ENCODE measurements at places on chromosomes 6 and 20.

DNA sequence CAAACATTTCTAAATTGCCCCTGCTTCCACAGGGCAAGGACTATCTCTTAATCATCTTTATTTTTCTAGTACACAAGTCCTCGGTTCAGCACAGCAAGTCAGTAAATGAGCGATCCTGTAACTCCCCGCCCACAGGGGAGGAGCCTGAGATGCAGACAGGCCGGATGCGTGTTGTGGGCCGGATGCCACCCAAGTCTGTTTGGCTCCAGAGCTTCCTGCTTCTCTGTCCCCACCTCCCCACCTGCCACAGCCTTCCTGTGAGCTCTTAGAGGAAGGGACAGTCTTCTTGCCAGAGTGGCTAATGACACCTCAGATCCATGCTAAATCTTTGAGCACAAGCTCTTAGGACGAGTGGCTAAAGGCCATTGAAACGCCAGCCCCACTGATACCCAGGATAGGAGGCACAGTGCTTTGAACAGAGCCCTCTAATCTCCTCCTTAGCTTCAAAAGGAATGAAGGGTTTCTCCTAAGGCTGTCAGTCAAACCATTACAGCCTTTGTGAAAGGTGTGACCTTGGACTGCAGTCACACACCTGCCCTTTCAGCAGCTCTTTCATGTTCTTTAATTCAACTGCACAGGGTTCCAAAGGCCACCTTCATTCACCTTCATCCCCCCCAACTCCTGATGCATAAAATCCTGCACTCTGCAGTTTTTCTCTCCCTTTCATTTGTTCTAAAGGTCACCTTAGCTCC is 264.3 kb downstream of the TFAP2C start:
- no peak for DNase-seq

GRCh38 chr20:30985386-30985785 is 272.1 kb upstream of the DEFB115 start:
- DNase-seq: no peak

DNA sequence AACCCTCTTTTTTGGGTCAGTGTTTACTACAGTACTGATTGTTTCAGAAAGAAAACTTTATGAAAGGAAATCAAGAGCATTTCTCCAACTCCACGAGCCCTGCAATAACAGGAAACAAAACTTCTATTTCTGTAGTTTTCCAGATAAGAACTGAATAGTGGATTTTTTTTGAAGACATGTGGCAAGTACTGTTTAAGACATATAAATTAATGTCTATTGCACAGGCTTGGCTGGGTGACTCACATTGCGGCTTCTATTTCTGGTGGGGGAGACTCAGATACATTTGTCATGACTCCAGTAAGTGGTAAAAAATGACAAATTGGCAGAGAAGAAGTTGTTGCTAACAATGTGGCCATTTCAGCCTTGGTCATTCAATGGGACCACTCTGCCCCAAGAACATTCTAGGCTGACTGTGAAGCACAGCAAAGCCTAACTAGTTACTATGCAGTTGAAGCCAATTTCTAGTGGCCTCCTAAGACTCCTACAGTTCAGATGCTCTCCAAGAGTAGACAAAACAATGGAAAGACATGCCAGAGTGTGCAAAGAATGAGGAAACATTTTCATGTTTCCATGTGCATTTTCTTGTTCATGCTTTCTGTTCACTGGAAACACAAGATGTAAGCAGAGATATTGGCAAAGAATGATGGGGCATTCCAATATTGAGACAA is 200.9 kb downstream of the EDN1 start:
- no peak for DNase-seq

DNA sequence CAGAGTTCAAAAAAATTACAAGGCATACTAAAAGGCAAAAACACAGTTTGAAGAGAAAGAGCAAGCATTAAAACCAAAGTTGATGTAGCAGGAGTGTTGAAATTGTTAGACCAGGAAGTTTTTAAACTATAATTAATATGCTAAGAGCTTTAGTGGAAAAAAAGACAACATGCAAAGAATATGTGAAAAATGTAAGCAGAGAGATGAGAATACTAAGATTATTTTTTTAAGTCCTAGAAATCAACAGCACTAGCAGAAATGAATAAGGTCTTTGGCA is 192.6 kb downstream of the ERMARD start:
- DNase-seq: no peak

GRCh38 chr6:44906761-44907160 is 421.4 kb upstream of the RUNX2 start:
- no peak for DNase-seq

- DNase-seq: no peak
These were observed 178.2 kb downstream of the LRFN2 start for GRCh38 chr6:40408786-40409542.

GRCh38 chr20:51543422-51543788 is 886 bp upstream of the NFATC2 start:
- DNase-seq: no peak

- no peak for DNase-seq
These were observed 5.2 kb upstream of the TFEB start for GRCh38 chr6:41740366-41741162.

DNA sequence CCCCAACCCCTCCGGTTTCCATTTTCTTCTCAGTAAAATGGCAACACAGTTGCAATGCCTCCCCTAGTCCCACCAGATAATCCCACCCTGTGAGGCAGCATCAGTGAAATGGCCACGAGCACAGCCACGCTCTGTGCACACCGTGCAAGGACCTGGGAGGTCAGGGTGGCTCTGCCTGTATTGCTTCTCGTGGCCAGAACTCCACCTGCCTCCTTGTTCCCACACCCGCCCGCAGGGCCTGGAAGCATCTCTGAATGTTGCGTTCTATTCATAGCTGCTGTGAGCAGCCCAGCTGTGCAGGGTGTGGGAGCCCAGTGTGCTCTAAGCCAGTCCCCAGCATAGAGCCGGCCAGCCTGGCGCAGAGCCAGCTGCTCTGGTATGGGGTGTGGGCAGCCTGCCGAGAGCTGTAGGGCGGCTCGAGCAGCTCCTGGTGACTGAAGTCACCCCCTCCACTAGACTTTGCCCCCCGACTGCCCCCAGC is 161.1 kb downstream of the DLL1 start:
- DNase-seq: no peak

DNA sequence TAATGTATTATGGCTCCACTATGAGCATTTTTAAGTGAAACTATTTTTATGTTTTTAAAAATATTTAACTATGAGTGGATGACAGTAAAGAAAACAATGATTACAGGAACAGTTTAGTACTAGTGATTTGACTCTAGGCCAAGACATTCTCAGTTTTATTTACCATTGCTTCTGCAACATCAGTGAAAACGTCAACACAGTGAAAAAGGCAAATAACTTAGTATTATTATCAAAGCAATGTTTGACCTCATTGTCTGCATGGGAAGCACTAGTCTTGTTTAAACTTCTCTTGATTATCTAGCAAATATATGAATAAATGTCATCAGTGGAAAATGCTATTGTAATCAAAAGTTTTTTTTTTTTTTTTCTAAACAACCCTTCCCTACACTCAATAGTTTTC is 165.0 kb downstream of the HTR1B start:
- DNase-seq: no peak

DNA sequence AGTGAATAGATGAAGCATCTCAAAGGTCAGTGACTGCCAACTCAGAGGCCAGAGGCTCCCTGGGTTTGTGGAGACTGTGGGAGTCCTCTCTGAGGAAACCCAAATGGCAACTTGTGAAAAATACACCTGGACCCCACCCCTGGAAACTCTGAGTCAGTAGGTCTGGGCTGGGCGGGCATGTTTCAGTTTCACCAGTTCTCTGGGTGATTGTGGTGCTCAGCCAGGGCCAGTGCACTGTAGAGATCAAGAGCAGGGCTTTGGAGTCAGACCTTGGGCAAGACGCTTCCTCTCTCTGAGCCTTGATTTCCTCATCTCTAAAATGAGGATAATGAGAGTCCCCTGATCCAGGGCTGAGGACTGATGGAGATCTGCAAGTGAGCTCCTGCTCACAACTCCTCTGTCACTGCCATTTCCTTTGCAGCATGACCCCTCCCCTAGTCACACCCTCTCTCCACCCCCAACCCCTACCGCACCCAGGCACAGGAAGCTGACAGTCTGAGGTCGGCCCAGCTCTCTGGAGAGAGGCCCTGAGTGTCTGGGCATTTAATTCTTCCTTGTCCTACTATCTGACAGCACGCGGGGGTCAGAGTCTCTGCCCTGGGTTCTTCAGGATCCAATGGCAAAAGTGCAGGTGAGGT is 5.1 kb downstream of the DEF6 start:
- peak; percentile 77 for DNase-seq

GRCh38 chr6:7392402-7392801 is 2.8 kb downstream of the RIOK1 start:
- no peak for DNase-seq

DNA sequence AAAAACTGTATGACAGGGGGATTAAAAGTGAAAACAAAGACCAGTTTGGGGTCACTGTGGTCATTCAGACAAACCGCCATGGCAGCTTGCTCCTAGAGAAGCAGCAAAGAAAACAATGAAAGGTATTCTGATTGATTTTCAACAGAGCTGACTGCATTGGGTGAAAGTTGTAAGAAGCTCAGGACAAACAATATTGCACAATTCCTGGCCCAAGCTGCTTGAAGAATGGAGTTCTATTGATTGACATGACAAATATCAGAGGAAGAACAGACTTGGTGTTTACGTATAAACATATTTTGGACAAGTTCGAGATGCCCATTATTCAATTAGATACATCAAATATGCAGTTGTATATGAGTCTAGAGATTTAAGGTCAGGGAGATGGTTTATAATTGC is 62.0 kb downstream of the TRIM38 start:
- DNase-seq: no peak

DNA sequence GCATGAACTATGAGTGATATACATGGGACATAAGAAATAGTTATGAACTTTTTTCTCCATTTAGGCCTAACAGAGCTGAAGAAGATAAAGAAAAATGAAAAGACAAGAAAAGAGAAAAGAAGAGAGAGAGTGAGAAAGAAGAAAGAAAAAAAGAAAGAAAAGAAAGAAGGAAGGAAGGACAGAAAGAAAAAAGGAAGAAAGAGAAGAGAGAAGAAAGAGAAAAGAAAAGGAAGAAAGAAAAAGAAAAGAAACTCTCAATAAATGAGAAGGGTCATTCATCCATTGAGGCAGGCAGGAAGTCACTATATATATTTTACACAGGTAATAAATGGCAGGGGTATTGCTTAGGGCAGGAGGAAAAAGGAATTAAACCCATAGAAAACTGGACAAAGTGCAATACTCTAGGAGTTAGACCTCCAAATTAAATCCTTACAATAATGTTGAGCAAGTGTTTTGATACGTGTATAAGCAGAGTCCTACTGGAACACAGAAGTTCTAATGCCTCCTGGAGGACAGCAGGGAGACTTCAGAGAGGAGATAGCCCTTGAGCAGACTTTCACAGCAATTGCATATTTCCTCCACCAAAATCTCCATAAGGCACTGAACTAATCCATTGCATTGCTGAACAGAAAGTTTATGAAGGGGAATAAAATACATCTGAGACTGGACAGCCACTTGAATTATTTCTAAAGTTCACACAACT is 86.4 kb upstream of the TENT5A start:
- DNase-seq: no peak

- no peak for DNase-seq
These were observed at the start of gene TRERF1 for GRCh38 chr6:42451333-42452170. TSS of gene TRERF1 (minus strand) at chr6:42451926. CDS start at chr6:42269590, 182,336 bp downstream.

DNA sequence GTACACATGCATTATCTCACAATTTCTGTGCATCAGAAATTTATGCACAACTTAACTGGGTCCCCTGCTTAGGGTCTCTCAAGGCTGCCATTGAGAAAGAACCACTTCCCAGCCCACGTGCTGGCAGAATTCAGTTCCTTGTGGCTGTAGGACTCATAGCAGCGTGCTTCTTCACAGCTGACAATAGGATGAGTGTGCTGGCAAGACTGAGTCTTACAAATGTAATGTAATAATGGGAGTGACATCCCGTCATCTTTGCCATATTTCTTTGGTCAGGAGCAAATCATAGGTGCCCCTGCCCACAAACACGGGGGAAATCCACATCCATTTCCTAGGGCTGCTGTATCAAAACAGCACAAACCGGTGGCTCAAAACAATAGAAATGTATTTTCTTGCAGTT is 77.4 kb downstream of the FIG4 start:
- DNase-seq: no peak

- DNase-seq: no peak
These were observed 50.1 kb upstream of the SLC32A1 start for GRCh38 chr20:38674092-38674764.

- no peak for DNase-seq
These were observed 15.4 kb downstream of the COQ3 start for GRCh38 chr6:99378636-99379035.

GRCh38 chr6:40671001-40671693 is 84.0 kb upstream of the LRFN2 start:
- DNase-seq: no peak

GRCh38 chr20:15600565-15600964 is 972.7 kb downstream of the KIF16B start:
- no peak for DNase-seq

DNA sequence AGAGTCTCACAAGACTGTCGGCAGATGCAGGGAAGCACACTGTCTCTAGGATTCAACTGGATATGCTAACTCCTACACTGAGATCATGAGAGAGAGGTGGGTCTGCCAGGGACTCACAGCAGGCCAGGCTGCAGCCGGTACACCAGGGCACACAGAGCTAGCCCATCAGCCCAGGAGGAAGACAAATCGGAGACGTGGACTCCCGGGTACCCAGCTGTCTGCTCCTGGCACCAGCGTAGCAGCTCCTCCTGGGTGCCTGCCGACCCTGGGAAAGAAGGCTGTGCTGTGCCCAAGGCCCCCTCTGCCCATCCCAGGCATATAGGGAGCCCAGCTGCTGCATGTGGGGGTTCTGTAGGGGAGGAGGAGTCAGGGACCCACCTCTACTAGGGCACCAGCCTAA is 7.0 kb downstream of the MICAL1 start:
- no peak for DNase-seq

DNA sequence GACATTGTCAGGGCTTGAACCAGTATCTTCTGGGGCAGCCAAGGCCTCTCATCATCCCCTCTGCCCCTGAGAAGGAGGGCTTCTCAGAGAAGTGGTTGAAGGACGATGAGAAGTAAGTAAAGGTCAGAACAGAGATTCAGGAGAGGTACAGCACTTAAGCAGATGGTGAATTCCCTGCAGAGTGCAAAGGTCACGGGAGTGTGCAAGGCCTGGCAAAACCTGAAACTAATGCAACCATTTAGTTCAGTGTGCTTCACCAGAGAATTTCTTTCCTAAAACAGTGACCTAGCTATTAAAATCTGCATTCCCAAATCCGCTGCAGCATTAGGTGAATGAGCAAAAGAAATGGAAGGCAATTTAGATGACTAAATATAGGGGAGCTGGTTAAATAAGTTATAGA is 58.4 kb downstream of the TRERF1 start:
- DNase-seq: no peak

GRCh38 chr20:39222101-39222500 is 260.0 kb downstream of the DHX35 start:
- DNase-seq: no peak

All from GM12878 (cell line).